ENCODE measurements at places on chromosomes 16 and 17.

GRCh38 chr16:69771651-69771967 lies 9.5 kb downstream of the WWP2 start:
- DNase-seq, result no peak

DNA sequence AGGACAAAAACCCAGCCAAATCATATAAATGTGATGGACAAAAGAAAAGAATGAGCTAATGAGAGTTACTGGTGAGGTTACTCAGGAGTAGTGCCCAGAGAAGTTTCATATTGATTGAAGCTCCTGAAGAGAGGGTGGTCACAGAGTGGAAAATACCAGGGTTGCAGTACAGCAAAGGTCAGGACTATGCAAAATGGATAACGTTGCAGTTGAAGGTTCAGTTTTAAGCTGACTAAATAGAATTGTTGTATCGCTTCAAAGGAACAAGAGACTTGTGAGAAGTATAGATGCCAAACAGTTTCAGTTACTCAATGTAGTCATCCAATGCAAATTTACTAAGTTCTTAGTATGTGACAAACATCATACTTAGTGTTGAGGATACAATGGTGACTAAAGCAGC lies 47.1 kb downstream of the ABCA8 start:
- DNase-seq, result peak; percentile 32

DNA sequence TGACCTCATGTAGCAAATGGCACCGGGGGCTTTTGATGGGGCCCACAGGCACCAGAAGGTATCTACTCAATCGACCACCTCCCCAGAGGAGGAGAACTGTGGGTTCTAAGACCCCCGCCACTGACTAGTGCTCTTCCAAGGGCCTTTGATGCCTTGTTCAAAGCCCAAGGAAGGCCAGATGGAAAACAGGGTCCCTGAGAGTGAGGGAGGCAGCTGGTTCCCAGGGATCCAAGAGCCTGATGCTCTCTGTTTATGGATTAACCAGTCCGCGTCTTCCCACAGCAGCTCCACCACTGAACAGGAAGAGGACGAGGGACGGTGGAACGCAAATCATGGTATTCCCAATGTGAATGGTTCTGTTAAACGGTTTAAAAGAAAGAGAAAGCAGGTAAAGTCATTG lies 7.6 kb downstream of the PHB1 start:
- DNase-seq, result no peak

- DNase-seq, result no peak
These were observed 43.2 kb upstream of the PABPN1L start for GRCh38 chr16:88909431-88910210.

GRCh38 chr16:26772503-26772902 lies 294.2 kb upstream of the C16orf82 start:
- DNase-seq, result no peak
